ENCODE measurements at places on chromosomes 13 and 19. TPM values are rescaled to one million over a fixed set of nuclear protein-coding genes. Genes with fewer than 3 reads are reported as not detected.

DNA sequence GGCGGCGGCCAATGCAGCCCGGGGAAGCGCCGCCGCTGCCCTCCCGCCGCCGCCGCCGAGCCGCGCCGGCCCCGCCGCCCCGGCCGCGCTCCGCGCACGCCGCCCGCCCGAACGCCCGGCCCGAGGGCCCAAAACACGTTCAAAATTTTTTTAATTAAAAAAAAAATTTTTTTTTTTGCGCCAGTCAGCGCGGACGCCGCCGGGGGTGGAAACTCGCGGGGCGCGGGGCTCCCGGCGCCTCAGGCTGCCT, 468 bp downstream of the HMGB1 start:
- H3K27ac ChIP-seq: peak overlapping the region; percentile 95
- H3K27me3 ChIP-seq: no peaks in the 10 kb centered on the region
- peak overlapping the region; percentile 92 for H3K4me3 ChIP-seq
- no peak for DNase-seq
- peaks cover 19% of the 10 kb centered on the region for H3K4me1 ChIP-seq

GRCh38 chr19:33797802-33798671, 1.4 kb downstream of the KCTD15 start:
- H3K27me3 ChIP-seq: no peaks in the 10 kb centered on the region
- no peaks in the 10 kb centered on the region for H3K36me3 ChIP-seq
- peak overlapping the region; percentile 81 for H3K4me3 ChIP-seq
- H3K27ac ChIP-seq: peak overlapping the region; percentile 96
- peak; percentile 66 for DNase-seq

FUT1 gene
- total RNA-seq: 3.6 TPM

- no peak overlapping the region for H3K4me3 ChIP-seq
- no peak overlapping the region for H3K27ac ChIP-seq
- no peaks in the 10 kb centered on the region for H3K4me1 ChIP-seq
- no peak for DNase-seq
- no peaks in the 10 kb centered on the region for H3K27me3 ChIP-seq
These were observed 1014.9 kb upstream of the ATXN8OS start for GRCh38 chr13:69092615-69093322.

DNA sequence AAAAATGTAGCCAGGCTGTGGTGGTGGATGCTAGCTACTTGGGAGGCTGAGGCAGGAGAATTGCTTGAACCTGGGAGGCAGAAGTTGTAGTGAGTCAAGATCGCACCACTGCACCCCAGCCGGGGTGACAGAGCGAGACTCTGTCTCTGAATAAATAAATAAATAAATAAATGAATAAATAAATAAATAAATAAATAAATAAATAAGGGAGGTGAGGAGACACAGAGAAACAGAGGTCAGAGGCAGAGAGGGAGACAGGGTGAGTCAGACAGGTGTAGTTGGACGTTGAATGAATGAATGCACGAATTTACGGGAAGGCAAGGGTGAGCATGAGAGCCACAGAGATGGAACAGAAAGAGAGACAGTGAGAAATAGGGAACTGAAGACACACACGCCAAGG, 3.1 kb downstream of the RAB4B start:
- no peaks in the 10 kb centered on the region for H3K36me3 ChIP-seq
- no peaks in the 10 kb centered on the region for H3K27me3 ChIP-seq
- no peak overlapping the region for H3K4me3 ChIP-seq
- DNase-seq: no peak
- H3K27ac ChIP-seq: no peak overlapping the region
- peaks cover 12% of the 10 kb centered on the region for H3K4me1 ChIP-seq

GJB6 gene
- total RNA-seq: 1.4 TPM

ZNF44 gene
- 30.2 TPM for total RNA-seq

GRCh38 chr19:3099347-3100145, 5.4 kb downstream of the GNA11 start:
- H3K27me3 ChIP-seq: no peaks in the 10 kb centered on the region
- no peak overlapping the region for H3K4me3 ChIP-seq
- DNase-seq: no peak
- no peaks in the 10 kb centered on the region for H3K36me3 ChIP-seq
- H3K27ac ChIP-seq: peak overlapping the region; percentile 88

GRCh38 chr13:26343816-26344215, 89.9 kb downstream of the CDK8 start:
- no peaks in the 10 kb centered on the region for H3K4me1 ChIP-seq
- no peak overlapping the region for H3K4me3 ChIP-seq
- H3K36me3 ChIP-seq: no peaks in the 10 kb centered on the region
- H3K27ac ChIP-seq: no peak overlapping the region
- DNase-seq: no peak
- H3K27me3 ChIP-seq: no peaks in the 10 kb centered on the region

GRCh38 chr13:102659168-102659713, 35.6 kb downstream of the METTL21C start:
- no peak for DNase-seq
- H3K4me3 ChIP-seq: no peak overlapping the region
- H3K27me3 ChIP-seq: no peaks in the 10 kb centered on the region
- no peaks in the 10 kb centered on the region for H3K36me3 ChIP-seq
- no peak overlapping the region for H3K27ac ChIP-seq

All from testis (tissue), 5 donors.